LoVo (cell line): ENCODE measurements at places on chromosomes 1 and 21.
A peak's percentile ranks its signal among the peaks of the same experiment; 100 is the strongest.

DNA sequence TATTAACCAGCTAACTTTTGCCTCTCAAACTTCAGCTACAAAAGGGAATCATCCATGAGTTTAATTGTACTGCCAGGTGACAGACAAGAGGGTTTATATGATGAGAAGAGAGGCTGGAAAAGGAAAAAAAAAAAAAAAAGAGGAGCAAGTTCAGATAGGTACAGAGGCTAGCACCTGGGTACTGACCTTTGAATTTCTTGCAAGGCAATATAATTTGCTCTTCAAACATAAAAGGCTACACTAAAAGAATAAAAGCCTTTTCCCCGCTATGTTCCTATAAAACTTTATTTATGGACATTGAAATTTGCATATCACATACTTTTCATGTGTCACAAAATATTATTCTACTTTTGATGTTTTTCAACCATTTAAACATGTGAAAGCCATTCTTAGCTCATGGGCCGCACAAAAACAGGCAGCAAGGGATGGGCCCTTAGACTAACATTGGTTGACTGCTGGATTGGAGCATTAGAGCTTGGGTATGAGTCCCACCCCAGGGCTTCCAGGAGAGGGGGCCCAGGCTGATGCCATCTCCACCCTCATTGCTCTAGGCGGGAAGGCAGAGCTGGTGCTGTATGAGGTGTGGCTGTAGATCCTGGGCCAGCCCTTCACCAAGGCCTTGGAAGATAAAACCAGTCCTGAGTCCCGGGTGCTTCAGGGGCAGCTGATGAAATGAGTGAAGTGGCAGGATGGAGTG, 44.3 kb downstream of the ATP1B1 start:
- DNase-seq, result no peak

DNA sequence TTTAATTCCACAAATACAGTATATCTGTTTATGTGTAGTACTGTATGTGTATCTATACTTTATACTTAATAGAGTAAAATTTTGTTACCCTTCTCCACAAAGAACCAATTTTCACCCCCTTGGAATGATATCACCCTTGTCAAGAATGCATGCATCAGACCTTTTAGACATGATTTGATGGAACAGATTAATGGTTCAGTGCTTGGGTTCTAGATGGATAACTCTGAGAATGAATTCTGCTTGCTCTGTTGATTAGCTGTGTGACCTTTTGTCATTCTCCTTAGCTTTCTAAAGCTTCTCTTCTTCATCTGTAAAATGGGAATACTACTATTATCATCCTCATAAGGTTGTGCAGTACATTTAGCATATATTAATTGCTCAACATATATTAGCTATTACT, 105.1 kb downstream of the NEK7 start:
- no peak for DNase-seq

DNA sequence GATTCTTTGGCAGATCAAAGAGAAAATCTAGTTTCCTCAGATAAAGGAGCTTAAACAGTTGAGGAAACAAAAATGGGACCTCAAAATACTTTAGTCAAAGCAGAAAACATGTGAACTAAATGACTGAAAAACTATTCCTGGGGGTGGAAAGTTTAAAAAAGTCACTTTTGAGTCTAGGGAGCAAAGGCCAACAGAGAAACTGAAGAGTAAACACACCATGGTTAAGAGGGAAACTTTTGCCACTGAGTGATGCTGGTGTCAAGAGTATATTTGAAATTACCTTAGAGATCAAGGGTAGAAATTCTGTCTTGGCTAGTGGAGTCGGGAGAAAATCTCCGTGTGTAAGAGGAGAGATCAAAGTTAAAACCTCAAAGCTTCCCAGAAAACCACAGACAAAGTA, 501.2 kb upstream of the ADGRL4 start:
- no peak for DNase-seq

DNA sequence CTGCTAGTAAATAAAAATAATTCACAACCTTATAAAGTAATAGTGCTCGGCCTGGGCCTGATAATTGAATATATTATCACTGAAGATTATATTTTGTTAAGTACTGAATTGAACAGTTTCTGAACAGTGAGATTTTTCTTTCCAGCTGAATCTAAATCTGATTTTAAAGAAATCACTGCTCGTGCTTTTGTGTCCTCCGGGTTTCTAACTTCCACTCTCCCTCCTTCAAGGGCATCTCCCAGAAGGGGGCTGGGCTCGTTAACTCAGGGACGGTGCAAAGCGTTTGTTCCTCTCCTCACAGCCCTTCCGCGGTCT, 823 bp upstream of the KIF1B start:
- no peak for DNase-seq

- DNase-seq, result no peak
Measured at GRCh38 chr1:189983166-189983890, 494.3 kb downstream of the BRINP3 start.

DNA sequence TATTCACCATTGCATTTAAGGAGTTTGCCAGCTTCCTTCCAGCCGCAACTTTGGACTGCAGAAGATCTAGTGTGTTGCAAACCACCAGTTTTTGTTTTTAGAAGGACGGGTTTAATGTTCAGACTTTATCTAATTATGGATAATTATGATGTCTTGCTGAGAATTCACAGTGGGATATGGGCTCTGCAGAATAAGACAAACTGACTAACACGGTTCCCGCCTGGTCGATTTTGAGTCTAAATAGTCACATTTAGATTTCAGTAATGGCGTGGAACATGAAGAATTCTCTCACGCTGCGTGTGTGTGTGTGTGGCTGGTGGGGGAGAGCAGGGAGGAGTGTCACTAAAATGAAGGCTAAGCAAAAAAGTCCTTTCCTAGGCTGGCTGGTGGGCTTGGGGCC, 48.5 kb upstream of the DMRTB1 start:
- no peak for DNase-seq

DNA sequence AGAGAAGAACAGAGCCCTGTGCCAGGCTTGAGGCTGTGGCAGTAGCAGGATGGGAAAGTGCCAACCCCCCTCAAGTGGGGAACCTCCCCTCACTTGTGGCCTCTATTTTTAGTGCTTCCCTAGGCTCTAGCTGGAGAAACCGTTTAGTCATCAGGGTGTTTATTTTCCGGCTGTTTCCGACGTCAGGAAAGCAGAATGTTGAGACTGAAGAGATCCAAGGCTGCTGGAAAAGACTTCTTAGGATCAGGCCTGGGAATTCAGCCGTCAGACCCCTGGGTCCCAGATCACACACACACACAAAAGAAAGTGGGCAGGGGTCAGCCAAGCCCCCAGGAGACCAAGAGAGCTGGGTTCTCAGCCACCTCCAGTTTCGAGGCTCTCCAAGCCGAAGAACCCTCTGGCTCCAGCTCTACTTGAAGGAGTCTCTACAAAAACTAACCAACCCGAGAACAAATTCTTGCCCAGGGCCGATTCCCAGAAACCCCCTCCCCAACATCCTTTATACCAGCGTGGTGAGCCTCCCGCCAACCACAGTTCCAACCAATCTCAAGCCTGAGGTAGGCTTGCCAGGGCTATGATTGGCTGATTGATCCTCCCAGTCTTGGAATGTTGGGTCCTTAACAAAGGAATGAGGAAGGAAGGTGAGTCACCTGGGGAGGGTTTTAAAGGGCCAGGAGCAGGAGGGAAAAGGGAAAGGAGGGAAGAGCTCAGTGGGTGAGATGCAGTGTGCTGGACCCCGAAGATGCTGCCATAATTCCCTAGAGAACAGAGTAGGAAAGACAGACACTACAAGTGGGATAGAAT, 2.5 kb upstream of the MEF2D start:
- DNase-seq, result peak; percentile 87

DNA sequence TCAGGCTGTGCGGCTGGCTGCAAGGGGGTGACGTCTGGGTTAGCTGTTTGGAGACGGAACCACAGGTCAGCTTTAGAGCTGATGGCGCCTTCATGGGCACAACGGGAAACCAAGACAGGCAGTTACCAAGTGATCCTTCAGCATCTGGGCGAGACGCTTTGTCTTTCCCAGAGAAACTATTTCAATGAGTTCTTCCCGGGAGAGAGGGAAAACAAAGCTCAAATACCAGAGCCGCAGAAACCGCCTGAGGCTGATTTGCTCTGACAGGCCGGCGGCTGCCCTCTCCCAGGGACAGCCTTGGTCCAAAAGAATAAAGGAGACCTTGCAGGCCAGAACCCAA, 76.5 kb downstream of the CD58 start:
- DNase-seq, result no peak

DNA sequence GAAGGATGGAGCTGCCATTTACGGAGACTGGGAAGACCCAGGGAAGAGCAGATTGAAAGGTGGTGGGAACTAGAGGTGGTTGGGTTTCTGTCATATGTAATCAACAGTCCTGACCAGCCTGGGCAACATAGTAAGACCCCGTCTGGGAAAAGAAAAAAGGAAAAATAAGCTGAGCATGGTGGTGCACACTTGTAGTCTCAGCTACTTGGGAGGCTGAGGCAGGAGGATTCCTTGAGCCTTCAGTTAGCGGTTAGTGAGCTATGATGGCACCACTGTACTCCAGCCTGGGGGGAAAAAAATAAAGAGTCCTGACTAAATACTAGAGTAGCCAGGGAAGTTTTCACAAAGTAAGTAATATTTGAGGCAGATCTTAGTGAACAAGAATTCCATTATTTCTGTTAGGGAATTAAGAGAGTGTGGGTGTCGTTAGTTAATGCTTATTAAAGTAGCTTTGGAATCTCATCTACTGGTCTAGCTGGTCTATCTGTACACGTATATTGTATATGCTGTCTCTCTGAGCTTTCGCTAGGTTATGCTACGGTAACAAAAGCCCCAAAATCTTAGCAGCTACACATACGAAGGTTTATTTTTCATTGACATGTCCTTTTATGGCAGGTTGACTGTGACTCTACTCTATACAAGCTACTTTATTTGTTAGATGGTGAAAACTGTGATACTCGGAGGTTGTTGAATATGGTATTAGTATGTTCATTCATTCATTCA, 4.4 kb downstream of the NBPF1 start:
- DNase-seq, result no peak

DNA sequence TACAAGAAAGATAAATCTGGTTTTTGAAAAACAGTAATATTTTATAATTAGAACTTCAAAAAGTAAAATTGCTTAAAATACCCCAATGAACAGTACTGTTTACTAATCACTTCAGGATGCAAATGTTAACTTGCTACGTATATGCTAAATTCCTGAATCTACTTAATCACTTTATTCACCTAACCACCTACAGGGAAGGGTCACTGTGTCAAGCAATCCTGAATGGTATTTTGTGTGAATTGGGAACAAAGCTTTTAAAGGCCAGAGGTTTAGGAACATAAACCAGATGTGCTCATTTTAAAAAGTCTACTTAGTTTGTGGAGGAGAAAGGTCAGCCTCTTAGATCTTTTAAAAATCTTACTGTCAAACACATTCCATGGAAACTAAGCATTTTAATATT, 1143.0 kb upstream of the ADGRL2 start:
- DNase-seq, result no peak

DNA sequence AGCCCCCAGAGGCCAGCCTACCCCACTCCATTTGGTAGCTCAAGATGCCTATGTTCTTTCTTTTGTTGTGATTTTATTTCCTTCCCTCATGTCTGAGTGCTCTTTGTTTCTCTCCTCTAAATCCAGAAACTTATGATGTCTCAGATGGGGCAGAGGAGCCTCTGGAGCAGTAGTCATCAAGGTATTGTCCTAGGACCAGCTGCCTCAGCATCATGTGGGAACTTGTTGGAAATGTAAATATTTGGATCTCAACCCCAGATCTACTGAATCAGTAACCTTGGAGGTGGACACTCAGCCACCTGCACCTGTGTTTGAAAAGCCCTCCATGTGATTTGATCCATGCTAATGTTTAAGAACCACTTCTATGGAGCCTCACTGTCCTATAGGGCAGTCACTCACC, 593.1 kb upstream of the PLXNA2 start:
- no peak for DNase-seq

DNA sequence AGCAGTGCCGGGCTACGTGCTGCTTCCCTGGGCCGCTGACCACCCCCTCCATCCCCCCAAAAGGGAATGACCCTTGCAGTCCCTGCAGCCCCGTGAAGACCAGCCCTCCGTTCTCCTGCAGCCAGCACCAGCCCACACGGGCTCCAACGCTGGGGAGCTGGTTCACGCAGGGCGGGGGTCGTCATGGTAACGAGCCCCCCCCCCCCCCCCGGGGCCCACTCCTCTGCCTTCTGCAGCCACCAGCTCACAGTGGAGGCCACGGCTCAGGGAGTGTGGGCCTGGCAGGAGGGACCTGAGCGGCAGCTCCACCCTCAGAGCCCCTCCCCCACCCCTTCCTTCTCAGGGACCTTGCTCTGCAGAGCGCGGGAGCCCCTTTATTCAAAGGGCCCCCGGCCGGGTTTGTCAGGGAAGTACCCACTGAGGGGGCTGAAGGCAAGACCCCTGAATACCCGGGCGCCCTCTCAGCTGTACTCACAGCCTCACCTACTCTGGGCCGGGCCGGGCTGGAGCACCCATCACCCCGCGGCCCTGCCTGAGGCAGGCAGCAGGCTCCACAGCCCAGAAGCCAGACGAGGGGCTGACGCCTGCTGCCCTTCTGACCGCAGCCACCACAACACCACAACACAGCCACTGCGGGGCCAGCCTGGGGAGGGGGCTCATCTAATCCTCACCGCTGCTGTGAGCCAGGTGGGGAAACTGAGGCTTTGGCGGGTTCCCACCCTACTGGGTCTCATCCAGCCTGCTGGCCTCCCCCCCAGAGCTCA, 12.6 kb downstream of the MEGF6 start:
- DNase-seq, result no peak

GRCh38 chr1:3004285-3005205, 16.7 kb upstream of the ACTRT2 start:
- DNase-seq, result no peak

DNA sequence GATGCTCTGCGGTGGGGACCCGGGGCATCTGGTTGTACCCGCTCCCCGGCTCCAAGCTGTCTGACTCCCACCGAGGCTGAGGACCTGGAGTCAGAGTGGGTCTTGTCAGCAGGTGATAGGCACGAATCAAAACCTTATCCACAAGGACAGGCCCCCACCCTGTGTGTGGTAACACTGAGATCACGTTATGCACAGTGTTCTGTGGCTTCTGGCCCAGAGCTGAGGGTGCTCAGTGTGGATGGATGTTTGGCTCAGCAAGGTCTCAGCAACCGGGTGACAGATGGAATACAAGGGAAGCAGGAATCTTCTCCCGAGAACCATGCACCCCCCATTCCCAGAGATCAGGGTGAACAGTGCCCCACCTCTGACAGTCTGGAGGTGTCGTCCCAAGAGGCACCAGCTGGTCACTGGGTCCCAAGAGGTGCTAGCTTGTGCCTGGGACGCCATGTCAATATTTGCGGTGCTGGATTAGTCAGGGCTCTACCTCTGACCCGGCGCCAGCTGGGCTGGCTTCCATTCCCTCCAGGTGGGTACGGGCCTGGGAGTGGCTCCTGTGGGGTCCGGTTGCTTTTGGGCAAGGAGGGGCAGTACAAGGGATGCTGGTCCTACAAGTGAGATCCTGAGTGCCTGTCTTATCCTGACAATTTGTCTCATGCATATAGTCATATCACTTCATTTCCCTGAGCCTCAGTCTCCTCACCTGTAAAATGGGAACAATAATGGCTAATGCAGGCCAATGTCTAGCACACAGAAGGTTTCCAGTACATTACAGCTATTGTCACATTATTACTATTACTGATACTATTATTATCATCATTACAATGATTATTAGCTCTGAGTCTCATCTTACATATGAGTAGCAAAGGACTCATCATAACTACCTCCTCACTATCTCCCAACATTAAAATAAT, 957 bp downstream of the CAPN9 start:
- no peak for DNase-seq
